ENCODE measurements at places on chromosomes 5 and 9.

DNA sequence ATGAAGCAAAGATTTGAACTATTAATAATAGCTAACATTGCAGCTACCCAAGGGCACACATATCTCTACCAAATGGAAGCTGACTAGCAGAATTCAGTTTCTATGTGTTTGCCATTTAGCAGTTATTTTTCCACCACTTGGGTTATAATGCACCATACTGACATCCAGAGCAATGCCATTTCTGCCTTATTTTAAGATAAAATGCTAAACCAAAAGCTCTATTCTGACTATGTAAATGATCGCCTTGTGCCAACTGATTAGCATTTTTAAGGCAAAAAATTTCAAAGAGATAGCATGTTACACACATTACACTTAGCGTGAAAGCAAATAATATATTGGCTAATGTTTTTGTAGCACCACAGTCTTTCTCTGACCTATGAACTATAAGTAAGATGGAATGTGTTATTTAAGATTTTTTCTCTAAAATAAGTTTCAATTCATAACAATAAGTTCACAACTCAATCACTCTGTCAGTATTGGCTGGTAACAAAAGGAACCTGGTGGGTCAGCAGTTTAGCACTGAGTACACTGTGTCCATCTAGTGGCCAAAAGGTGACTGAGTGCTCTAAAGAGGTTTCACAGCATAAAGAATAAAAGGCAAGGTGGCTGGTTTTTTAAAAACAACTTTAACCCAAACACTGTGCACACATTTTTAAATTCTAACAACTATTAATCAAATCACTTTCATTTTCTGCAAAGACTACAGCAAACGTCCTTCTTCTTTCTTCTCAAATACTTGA, 443.5 kb downstream of the PDE4D start:
- no peak for DNase-seq

DNA sequence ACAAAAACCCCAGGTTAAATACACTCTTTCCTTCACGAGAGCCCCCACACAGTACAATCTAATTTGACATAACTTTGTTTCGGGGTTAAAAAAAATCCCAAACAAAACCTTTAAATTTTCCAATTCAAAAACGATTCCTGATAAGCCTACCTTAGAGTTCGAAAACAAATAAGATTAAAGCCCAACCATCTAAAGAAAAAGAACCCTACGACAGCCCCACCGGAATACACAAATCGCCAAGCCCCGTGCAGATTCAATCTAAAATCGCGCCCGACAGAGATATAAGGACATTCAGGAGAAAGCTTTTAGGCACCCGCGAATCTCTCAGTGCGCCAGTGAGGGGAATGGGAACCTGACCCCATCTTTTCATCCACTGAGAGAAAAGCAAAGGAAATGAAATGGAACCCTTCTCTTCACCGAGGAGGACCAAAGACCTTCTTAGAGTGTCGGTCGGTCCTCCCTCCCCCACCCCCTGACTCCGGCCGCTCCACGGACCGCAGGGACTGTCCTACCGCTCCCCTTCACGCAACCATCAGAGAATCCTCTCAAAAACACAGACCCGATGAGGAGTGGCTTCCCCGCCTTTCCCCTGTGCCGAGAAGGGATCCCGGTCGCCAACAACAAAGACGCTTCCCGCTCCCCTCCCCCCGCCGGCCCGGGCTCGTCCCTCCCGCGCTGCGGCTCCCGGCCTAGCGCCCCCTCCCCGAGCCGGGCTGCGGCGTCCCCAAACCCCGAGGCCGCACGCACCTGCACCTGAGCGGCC, 925 bp downstream of the ABHD17B start:
- peak; percentile 8 for DNase-seq

GRCh38 chr9:69027355-69028097, 8.0 kb upstream of the FXN start:
- no peak for DNase-seq

DNA sequence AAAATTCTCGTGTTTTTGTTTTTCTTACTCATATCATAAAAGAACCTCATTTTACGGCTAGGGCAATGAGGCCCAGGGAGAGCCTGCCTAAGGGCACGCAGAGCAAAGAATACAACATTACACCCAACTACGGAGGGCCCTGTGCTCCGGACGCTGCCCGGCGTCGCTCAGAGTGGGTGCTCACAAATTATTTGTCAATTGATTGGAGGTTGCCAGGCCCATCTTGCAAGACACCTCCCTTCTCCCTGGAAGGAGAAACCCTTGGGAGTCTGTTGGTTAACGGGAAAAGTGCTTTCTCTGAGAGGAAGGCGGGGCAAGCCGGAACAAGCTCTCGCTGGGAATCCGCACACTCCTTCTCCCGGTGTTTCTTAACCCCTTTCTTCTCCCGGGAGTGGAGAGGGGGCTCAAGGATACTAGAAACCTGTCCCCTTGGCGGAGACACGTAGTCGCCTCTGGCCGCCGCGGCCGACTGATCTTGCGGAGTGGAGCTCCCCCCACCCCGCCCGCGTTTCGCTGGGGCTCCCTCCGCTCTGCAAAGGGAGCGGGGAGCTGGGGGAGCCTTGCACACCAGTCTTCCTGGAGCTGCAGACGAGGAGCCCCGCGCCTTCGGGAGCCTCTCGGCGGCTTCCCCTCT, 599.3 kb upstream of the SGCD start:
- DNase-seq, result no peak

DNA sequence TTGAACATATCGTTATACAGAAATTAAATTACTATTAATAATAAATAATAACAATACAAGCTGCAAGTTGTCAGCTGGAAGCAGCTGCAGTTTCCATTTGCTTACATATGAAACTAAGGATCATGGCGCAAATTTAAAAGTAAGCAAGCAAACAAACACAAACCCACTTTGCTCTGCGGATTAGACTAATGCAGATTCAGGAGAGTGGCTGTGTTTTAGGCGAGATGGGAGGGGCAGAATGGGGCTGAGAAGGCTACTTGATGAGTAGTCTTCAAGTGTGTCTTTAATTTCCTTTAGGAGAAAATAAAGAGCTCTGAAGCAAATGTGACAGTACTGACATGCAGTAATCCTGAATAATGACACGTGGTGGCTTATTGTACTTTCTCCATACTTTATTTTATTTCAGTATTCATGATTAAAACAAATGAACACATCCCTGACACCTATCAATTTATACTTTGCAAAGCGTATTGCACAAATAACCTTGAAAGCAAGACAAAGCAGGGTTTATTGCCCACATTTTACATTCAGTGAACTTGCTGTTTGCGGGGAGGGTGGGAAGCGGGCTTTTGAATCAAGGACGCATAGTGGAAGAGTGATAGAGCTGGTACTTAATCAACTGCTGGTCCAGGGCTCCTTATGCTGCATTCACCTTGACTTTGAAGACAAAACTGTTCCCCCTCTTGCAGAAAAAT, 221.4 kb upstream of the TRIM32 start:
- no peak for DNase-seq

DNA sequence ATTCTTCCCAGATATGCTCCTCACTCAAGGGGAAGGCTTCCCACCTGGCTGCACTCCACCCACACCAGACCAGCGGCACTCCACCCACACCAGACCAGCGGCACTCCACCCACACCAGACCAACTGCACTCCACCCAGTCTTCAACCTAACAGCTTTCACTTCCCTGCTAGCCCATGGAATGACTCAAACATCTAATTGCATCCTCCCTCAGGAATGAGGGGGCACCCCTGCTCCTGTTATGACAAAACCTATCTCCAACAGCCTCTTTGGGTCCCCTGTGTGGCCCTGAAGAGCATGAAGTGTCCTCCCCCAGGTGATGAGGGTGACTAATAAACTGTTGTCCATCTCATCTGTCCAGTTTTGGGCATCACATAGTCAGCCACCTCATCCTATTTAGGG, 556.6 kb upstream of the TUSC1 start:
- DNase-seq, result no peak

- no peak for DNase-seq
Measured at GRCh38 chr9:104068546-104068945, 25.6 kb upstream of the SMC2 start.

- DNase-seq, result no peak
Measured at GRCh38 chr9:17521100-17521855, 57.6 kb upstream of the SH3GL2 start.

DNA sequence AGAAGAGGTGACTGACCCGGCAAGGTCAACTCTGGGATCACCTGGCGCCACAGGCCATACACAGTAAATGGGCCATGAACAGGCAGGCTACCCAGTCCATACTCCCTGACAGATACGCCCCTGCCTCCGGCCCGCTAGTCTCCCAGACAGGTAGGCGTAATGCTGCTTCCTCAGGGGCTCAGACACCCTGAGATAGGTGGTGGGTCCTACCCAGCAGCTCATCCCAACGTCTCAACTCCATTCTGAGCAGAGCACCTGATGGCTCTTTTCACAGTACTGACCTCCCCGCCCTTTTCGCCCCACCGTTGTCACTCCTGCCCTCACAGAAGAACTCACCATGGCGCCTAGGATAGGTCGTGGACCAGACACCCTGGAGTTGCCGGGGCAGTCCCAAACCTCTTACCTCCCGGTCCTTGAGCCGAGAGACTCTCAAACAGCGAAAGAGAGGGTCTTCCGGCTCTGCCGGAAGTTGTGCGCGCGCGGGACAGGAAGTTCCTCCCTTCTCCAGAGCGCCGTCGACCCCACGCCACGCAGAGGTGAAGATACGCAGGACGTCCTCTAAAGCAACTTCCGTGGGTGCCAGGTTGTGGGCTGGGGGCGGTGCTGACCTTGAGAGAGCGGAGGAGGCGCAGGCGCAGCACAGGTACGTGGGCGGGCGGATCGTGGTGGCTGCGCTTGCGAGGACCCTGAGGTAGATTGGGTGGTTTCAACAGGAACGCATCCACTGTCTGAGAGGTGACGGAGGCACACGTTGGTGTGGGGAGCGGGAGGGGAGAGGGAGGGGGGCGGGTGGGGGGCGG, at the start of gene TMEM161B:
Gene TMEM161B (minus strand): TSS at position 461 of the 800 bp plus-strand sequence. CDS start 122 bp downstream, at position 339.
- DNase-seq, result peak; percentile 92

DNA sequence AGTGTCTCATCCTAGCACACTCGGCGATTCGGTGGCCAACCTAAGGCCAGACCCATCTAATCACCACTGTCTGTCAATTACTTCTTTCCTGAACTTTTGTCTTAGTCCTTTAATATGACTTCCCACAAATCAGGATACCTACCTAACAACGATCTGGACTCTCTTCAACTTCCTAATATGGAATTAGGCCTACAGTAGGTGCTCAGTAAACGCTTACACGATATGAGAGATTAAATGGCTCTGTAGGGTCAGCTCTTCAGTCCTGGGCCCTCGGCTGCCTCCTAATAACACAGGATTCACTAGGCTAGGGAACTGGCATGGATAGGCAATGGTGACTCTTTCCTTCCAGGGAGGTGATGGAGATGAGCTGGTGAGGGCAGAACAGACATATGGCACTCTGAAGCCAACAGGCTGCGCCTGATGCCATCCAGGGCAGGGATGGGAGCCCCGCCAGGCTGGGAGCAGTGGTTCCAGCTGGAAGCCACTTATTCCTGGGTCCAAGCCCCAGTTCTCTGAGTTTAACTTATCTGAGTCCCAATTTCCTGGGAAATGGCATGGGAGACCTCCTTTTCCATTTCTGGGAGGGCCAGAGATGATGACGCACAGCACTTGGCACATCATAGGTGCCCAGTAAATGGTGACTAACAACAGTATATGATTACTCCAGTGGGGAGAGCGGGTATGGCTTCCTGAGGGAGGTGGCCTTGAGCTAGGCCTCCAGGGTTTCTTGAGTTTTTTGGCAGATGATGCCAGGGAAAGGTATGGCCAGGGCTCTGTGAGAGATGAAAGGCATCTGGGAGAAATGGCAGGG, 7.3 kb downstream of the PDGFRB start:
- DNase-seq, result no peak

DNA sequence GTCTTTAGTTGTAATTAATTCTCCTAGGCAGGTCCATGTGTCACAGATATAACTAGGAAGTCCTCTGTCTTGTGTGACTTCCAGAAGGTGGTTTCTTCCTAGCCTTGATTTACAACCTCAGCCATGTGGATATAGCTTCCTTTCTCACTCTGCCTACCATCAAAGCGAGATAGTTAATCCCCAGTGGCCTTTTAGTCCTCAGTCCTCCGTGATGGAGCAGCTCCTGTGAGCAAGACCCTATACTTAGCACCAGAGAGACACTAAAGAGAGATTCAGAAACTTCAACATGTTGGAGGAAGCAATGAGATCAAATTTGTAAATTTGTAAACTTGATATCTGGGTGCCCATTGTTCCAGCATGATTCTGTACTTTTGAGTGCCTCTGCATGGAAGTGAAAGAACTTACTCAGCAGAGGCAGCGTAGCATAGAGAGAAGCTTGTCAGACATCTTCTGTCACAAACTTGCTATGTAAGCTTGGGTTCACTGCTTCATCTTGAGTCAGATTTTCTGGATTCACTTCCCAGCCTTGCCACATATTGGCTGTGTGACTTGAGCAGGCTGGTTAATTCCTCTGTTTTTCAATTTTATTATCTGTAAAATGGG, 170.2 kb upstream of the NR3C1 start:
- no peak for DNase-seq

DNA sequence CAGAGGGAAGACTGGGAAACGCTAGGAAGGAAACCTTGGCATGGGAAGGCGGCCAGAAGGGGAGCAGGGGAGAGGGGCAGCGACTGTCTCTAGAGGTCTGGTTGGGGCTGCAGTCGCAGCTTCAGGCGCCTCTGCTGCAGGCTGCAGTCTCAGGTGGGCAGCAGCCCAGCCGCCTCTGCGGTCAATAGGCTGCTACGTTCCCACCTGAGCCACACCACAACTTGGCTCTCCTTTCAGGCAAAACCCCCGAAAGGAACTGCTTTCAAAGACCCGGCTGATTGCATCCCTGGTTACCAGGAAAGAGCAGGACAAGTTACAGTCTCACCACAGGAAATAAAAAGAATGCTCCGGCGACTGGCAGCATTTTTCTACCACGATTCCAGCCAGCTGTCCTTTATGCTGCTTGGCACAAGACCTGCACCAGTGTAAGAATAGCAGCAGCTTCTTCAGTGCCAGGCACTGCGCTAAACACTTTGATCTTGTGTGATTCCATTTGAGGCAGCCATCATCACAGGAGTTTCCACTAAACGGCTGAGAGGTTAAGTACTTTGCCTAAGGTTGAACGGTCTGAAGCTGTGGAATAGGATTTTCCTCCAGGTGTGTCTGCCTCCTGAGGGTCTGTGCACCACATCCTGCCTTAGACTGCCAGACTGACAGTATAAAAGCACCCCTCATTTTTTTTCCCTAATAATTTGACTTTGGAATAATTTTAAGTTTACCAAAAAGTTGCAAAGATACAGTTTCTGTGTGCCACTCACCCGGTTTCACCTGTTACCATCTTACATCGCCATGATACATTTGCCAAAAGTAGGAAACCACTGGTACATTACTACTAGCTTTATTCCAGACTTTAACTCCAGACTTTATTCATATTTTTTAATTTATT, 7.5 kb downstream of the RPS14 start:
- no peak for DNase-seq

DNA sequence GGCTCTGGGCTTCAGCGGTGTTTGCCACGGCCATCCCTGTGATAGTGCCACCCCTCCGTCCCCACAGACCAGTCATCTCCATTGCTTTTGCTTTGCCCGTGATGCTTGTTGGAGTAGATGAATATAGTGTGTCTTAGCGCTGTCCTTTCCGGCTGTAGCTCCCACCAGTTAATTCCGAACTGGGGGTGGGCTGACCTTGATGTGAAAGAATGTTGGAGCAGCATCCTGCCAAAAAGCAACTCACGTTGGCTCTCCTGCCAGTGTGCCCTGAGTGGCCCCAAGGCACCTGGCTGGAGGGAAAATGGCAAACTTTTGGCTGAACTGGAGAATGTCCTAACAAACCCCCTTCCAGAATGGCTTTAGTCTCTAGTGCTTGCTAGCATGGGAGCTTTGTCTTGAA, 20.0 kb downstream of the CLTA start:
- no peak for DNase-seq

GRCh38 chr5:66931651-66932050, 264.9 kb downstream of the CD180 start:
- no peak for DNase-seq

GRCh38 chr5:91175708-91176107, 207.4 kb downstream of the ARRDC3 start:
- no peak for DNase-seq

- no peak for DNase-seq
Measured at GRCh38 chr9:38301376-38302106, 91.0 kb upstream of the ALDH1B1 start.
